Stimulated activated CD4-positive, alpha-beta T cell treated with anti-CD3 and anti-CD28 coated beads, Interleukin-15, amount 100 ng/mL, for 1 hour (primary cell): ENCODE measurements at places on chromosomes 3 and 15.
A peak's percentile ranks its signal among the peaks of the same experiment; 100 is the strongest.

- DNase-seq: no peak
Observed at GRCh38 chr3:33428734-33429133, 11.5 kb downstream of the UBP1 start.

- no peak for DNase-seq
Observed at GRCh38 chr15:74464216-74464615, 3.3 kb upstream of the UBL7 start.

- no peak for DNase-seq
Observed at GRCh38 chr15:42107473-42107872, 13.1 kb upstream of the PLA2G4D start.

DNA sequence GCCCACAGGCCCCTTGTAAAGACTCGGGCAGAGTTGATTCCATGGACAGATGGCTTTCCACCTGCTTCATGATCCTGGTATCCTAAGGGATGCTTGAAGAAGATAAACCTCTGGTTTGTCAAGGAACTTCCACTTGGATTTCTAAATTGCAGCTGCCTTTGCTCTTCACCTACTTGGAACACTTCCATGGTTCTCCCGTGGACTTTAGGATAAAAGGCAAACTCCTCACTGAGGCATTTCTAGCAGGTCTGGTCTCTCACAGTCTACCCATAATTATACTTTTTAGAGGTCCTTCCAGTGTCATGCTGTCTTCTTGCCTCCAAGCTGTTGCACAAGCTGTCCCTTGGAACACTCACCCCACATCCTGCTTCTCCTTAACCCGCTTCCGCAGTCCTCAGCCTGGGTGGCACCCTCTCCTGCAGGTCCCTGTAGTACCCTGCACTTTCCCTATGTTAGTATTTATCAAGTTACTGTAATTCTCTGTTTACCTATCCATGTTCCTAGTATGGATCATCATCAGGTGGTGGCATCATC, 12.7 kb downstream of the TLNRD1 start:
- no peak for DNase-seq

DNA sequence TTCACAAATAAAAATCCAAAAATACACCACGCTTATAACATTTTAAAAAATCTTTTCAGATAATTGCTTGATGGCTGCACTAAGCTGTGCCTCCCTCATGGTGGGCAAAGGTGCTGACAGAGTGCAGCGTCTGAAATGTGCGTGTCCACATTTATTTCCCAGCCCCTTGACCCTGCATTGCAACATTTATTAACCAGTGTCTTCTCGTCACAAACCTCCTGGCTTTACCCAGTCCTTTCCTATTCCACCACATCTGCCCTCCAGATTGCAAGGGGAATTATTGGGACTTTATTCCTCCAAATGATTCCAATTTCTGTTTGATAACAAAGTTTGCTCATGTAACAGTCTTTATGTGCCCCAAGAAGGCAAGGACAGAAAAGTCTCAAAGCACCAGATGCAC, 5.5 kb downstream of the RASGRP1 start:
- DNase-seq: no peak

DNA sequence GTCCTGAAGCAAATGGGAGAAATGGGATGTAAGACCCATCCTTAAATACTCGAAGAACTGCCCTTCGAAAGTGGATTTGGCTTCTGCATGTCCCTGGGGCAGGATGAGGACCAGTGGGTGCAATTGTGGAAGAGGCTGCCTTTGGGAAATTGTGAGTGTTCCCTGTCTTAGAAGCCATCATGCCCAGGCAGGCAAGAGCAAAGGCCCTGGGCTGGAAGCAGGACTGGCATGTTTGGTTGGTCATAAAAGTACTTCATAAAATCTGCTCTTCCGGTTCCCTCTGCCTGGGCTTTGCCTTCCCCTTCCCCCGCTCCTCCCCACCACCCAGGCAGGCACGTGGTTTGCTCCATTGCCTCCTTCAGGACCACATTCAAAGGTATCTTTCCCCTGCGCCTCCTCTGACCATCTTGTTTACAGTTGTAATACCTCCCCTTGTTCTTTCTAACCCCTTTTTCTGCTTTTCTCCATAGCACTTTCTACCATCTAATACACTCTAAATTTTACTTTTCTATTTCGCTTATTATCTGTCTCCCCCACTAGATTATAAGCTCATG, 8.3 kb downstream of the MINAR1 start:
- no peak for DNase-seq

DNA sequence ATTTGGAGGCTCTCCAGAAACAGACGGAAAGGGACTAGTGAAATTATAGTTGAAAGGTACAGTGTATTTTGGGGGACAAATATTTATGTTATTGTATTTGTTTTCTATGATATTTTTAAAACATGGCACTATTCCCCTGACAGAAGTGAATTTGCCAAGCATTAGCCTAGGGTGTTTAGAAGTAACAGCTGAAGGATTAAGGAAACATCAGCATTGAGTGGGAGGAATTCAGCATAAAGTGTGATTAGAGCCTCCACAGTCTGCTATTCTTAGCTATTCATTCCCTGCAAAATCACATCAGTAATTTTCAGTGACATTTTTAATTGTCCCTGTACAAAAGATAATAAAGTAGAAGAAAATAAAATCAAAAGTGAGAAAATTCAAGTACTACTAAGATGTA, 231.4 kb downstream of the ROBO2 start:
- DNase-seq: no peak

DNA sequence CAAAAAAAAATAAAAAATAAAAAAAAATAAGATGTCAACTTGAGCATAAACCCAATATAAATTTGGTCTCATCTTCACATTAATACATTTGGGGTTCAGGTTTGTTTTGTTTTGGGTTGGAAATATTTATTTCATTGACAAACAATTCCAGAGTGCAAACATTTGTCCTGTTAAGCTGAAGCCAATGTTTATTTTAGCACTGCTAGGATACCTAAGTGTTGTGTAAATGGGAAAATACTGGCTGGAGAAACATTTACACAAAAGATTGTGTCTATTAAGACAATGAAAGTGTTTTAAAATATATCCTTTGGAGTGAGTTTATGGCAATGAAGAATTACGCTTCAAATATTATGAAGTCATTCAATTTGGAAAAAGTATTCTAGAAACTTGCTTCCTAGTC, 91.1 kb downstream of the MEIS2 start:
- no peak for DNase-seq

DNA sequence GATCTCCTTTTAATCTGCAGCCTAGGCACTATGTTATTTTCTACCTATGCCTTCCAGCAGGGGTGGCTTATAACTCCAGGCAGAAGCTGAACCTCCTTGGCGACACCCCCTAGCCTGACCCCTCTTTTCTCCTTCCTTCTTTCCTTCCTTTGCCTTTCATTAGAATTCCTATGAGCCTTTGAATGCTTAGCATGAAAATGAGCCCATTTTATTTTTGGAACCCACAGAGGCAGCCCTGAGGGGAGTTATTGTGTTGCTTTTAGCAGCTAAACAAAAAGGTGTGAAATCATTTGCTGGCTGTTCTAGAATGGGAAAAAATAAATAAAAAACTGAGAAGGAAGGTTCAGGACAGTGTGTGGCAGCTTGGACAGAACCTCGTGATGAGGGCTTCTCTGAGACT, 164.6 kb upstream of the ICE2 start:
- DNase-seq: no peak

DNA sequence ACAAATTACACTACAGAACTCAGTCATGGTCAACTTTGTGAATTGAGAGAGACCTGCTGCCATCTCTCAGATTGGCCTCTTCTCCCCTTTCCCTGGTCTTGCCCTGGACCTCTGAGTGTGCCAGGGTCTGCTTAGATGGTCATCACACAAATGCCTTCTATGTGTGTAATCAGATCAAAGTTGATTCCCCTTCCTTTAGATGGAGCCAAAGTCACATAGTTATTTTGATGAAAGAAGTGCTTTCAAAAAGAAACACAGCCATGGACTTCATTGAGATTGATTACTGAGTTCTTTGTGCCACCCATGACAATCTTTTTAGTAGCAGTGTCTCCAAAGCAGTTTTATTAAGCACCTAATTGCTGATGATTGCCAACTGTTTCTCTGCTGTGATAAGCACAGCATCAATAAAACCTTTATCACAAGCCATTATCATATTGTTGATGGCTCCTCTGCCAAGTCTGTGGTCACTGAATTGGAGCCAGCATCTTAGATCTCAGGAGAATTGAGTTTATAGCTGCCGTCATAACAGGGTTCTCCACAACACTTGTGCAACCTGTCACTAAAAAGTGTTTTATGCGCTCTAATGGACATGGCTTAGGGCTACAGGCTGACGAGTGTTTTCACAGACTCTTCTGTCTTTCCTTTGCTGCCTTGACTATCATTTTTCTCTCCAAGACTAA, 149.7 kb upstream of the NUDT16 start:
- no peak for DNase-seq

DNA sequence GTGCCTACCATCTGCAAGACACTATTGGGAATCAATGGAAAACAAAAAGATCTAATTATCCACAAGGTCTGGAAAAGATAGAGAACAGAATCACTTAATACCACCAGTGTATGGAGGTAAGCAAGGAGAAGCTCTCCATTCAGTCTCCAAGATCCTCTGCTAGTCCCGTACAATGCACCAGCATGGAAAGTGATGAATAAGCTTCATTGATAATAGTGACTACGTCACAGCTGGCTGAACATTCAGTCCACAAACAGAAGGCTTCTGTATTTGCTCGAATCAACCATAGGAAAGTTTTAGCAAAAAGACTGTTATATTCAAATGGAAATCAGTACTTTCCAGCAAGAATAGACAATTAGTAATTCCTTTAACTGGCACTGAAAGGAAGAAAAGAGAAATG, 42.9 kb downstream of the IGSF11 start:
- DNase-seq: no peak

DNA sequence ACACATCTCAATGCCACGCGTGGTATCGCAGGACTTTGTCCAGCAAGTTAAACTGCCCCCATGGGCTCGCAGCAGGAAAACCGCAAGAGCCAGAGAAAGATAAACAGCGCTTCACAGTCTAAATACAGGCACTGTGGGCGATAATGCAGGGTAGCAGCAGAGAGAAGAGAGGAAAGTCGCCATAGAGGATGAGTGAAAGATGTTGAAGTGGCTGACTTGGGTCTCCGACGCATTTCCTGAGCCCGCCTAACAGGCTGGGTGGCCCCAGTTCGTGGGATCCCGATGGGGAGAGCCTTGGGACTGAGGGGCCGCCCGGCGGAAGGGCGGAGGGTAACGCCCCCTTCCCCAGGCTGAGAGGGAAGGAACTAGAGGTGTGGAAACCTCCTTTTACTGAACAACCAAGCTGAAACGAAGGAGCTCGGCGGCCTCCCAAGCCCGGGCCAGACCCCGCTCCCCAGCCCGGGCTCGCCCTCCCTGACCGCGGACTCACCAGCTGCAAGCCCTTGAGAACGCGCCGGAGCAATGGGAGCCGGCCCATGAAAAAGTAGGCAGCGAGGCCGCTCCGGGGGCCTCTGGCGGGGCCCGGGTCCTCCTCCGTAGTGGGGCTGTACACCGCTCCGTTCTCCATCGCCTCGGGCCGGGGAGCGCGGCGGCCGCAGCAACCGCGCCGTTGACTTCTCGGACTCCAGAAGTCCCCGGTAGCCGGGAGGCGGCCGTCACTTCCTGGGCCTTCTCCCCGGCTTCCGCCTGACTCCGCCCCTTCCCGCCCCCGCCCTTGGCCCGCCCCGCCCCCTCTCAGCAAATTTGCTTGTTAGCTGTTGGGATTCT, at the start of gene CMTM6:
Gene CMTM6 (minus strand): TSS at position 735 of the 828 bp plus-strand sequence. CDS start 107 bp downstream, at position 628.
- peak; percentile 50 for DNase-seq

DNA sequence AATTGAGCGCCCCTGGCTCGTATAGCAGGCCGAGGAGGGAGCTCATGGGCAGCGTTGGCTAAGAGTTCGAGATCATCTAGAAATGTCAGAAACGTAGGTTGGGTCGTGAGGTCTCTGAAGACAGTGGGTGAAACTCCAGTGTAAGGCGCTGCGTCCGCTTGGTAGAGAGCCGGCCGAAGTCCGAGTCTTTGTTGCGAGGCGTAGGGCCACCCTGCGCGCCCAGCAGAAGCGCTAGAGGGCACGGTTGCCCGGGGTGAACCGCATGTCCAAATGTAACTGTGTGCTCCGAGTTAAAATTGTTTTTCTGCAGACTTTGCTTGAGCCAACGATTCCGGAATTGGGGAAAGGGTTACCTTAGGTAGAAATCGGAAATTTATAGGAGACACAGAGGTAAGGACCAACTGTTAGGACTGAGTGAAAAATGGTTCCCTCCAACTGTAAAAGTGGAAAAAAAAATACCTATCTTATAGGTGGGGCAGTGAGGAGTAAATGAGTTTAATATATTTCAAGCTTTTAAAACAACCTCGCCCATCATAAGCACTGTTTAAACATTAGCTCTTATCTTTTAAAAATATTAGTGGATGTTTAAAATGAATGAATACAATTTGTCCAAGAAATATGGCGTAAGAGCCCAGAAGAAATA, 993 bp upstream of the SIAH2 start:
- peak; percentile 35 for DNase-seq

GRCh38 chr3:13025090-13025489, 48.1 kb downstream of the IQSEC1 start:
- no peak for DNase-seq

GRCh38 chr3:170726976-170727661, 141.2 kb upstream of the SLC7A14 start:
- DNase-seq: no peak

DNA sequence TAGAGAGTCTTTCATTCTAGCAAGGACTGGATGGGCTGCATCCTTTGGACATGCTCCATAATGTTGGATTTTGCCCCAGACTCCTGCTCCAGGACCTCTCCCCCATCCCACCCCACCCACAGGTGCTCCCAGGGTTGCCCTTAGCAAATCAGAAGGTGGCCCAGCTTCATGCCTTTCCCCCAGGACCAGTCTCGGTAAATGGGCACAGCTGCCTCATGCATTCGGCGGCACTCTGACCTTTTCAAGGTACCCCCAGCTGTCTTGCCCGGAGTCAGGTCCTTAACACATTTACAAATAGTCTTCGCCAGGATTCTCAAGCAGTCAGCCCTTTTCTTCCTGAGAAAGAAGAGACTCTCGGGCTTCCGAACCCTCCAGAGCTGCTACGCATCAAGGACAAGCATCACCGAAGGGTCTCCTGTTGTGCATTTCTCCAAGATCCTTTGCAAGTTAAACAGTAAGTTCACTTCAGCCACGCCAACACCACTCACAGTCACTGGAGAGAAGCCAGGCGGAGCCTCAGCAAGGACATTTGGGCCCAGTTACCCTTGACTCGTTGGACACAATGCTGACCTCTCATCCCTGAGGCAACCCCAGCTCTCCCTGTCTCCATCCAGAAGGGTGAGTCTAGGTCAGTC, 287.8 kb downstream of the FAM43A start:
- no peak for DNase-seq

- no peak for DNase-seq
Observed at GRCh38 chr3:50853936-50854335, 179.2 kb downstream of the DOCK3 start.

DNA sequence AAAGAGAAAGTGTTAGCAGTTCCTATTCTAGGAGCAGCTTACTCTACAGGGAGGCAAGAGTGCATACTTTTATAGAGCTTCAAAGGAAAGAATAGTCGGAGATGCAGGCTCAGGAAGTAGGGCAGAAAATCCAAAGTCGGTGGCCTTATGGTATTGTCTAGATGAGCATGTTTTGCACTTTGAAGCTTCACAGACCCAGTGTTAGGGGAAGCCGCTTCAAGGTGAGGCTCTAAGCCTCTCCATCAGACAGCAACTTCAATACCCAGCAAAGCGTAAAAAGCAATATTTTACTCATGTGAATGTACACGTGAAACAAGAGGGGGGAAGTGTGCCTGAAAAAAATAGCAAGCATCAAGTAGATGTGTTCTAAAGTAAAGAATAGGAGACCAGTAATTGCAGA, 125.6 kb upstream of the RASGRP1 start:
- DNase-seq: no peak

GRCh38 chr15:85426481-85426880, 46.1 kb downstream of the AKAP13 start:
- DNase-seq: no peak

GRCh38 chr3:147934451-147935180, 525.5 kb downstream of the ZIC1 start:
- no peak for DNase-seq

- DNase-seq: no peak
Observed at GRCh38 chr15:87083201-87083600, 1003.5 kb downstream of the AGBL1 start.
